Astrocyte of the spinal cord (primary cell): ENCODE measurements at places on chromosomes 2 and 18.

DNA sequence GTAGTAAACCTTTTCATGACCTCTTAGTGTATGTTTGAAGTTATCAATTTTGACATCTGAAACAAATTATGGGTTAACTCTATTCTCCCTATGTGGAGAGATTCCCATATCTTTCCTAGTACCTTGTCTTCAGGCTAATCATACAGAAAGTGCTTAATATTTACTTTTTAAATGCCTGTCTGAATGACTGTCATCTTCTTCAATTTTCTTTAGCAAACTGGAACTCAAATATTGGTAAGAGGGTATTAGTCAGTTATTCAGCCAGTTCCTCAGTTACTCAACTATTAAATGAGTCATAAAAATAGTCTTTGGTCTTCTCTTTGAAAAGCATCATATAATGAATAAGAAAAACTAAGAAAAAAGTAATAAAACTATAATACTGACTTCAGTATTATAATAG, 1038.0 kb upstream of the PIK3C3 start:
- DNase-seq = peak; percentile 20

GRCh38 chr2:148130581-148130980, 109.7 kb downstream of the MBD5 start:
- DNase-seq = peak; percentile 30

DNA sequence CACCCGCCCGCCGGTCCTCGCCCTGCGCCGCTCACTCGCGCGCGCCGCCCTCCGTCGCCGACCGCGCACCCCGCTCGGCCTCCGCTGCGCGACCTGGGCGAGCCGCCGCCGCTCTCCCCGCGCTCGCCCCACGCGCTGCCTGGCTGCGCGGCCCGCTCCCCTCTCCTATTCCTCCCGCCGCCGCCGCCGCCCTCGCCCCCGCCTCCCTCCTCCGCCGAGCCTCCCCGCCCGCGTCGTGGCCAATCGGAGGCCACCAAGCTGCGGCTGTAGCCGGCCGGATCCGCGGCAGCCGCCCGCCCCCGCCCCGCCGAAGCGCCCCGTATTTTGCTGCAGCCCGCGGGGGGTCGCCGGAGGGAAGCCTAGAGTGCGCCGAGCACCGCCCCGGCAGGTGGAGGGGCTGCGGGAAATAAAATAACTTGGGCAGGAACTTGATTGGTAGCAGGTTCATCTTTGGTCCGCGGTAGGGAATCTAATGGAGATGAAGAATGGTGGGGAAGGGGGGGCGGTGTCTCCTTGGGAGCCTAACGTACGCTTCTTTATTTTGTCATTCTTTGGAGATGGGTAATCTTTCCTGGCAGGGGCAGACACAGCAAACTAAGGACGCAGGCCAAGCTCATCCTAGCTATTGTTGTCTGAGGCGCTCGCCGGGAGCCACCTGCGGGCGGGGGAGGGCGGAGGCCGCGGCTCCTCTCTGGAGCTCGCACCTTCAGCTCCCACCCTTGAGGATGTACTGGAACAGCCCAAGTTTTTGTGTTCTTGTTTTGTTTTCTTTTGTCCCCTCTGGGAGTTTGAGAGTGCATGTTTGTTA, 1.1 kb upstream of the CDH2 start:
- peak; percentile 70 for DNase-seq

DNA sequence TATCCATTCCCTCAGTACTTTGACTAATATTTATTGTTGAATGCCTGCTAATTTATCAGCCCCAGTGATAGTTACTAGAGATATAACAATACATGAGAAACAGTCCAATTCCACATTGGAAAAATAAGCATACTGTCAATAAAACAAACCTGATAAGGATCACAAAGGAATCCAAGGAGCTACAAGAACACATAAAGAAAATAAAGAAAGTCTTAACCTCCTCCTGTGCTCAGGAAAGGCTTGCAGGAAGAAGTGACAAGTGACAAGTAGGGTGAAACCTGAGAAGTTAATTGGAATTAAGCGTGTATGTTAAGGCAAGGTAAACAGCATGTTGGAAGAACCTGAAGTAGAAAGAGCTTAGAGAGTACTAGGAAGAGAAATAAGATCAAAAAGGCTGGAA, 20.3 kb upstream of the ASNSD1 start:
- DNase-seq = no peak

GRCh38 chr2:7861910-7862702, 819.8 kb upstream of the ID2 start:
- no peak for DNase-seq
